ENCODE measurements at places on chromosomes 3 and 15.

DNA sequence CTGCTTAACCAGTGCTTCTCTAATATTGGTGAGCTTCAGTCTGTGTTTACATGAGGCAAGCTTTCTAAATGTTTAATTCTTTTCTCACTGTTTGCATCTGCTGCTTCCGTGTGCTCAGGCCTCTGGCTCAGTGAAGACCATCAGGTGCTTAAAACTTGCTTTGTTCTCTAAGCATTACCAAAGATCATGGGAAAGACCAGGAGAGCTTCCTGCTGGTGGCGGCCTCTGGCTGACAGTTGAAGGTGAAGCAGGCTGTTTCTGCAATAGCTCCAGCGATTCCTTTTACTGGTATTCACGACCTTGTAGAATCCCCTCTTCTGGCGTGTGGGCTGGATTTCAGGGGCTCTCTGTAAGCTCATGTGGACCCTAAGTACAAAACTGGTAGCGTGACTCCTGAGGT lies 45.1 kb downstream of the EDEM1 start:
- no peak for DNase-seq

DNA sequence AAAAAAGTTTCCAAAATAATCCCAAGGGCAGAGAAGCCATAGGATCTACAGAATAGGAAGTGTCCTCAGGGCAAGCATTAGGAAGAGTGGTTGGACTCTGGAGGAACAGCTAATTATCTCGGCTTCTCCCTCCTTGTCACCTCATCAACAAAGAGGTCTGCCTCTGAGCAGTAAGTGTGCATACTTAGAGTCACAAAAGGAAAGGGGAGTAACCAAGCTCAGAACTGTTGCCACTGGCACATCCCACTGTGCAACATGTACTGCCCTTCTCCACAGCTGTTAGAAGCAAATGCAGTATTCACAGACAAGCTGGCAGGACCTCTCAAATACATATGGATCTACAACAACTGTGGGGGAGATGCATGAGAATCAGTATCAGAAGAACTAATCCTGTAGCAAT lies 31.5 kb downstream of the NGLY1 start:
- DNase-seq: no peak

DNA sequence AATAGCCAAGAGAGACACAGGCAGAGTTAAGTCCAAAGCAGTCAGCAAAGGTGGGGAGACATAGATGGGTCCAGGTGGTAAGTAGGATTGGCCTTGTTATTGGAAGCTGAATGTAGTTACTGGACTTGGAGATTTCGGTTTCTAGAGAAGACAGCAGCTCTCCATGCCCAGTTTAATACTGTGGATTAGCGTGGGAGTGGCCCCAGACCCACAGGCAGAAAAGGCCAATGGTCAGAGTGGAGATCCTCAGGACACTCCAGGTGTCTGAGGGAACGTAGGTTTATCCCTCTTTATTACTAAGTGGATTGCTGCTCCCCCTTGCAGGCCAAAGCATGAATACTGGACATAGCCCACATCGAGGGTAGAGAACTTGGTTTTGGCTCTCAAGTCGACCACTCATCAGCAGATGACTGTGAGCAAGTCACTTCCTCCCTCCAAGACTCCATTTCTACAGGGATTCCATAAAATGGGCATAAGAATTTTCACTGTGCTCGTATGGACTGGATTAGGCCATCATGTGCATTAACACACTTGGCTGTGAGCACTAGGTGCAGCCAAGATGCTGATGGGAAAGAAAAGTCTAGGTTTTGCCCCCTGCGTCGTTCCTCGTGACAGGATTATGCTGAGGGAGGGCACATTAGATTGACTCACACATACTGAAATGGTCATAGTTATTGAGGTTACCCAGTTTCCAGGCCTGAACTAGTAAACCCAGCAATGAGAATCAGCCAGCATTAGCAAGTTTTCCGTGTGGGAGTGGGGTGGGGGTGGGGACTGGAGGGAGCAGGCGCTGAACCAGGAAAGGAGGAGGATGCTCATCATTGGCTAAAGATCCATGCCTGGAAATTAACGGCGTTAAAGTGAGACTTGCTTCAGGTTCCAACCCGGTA lies 225.2 kb upstream of the TPRG1 start:
- no peak for DNase-seq

- no peak for DNase-seq
Measured at GRCh38 chr15:100661156-100661555, 58.8 kb downstream of the ASB7 start.

DNA sequence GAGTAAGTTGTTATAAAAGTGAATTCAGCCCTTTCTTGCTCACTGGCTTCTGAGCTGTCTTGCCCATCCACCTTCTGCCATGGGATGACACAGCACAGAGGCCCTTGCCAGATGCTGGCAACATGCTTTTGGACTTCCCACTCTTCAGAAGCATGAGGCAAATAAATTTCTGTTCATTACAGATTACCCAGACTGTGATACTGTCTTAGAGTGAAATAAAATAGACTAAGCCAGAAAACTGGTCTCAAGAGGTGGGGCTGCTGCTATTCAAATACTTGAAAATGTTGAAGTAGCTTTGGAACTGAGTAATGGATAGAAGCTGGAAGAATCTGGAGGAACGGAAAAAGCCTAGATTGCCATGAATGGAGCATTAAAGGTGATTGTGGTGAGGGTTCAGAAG lies 170.4 kb downstream of the ZMAT3 start:
- no peak for DNase-seq

DNA sequence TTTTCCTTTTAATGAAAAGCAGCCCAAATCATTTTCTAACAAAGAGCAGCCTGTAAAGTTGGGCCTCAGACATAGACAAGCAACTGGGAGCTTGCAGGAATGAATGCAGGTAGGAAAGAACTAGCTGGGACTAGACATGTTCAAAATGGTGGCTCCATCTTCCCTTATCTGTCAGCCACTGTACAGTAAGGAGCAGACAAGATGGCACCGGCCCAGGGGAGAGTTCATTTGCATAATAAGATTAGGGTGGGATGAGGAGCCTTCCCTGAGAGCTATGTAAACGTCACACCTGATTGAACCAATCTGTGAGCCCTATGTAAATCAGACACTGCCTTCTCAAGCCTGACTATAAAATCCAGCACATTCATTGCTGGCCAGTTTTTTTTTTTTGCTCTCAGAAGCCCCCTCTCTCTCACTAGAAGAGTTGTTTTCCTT lies 59.7 kb upstream of the GK5 start:
- no peak for DNase-seq

GRCh38 chr15:90496791-90497190 lies 32.9 kb upstream of the CRTC3 start:
- DNase-seq: no peak

DNA sequence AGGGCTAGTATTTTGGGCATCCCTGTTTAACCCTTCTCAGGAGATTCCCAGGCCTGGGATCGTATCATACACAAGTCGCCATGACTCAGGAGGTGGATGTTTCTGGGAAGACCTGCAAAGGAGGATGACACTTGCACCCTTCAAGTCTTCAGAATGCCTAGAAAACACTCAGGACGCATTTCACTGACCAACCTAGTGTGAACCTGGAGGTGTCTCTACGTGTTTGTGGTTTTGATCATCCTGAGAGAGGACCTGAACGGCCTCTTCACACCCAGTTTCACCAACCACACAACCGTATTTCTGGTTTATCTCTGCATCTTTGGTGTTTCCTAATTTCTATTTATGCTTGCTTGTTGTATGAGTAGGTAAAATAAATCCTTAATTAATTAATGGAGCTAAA lies 2.8 kb upstream of the CLDND1 start:
- DNase-seq: no peak

DNA sequence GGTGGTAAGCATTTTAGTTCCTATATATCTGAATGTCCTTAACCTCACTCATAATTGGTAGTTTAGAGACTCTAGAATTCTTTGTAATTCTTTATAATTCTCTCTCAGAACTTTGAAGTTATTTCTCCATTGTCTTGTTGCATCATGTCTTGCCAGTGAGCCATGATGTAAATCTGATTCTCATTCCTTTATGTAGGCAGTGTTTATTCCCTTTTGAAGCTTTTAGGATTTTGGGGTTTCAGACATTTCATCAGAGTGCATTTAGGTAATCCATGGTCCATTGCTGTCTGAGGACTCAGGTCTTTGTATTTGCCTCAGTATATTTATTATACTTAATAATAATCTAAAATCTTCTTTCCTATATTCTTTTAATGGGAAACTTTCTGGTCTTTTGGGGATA lies 20.6 kb downstream of the CMC1 start:
- DNase-seq: no peak

- DNase-seq: no peak
Measured at GRCh38 chr3:25527336-25527735, 99.3 kb downstream of the RARB start.

- DNase-seq: no peak
Measured at GRCh38 chr15:38690216-38690615, 125.6 kb upstream of the RASGRP1 start.

GRCh38 chr15:40283615-40284300 lies 894 bp upstream of the ANKRD63 start:
- no peak for DNase-seq

GRCh38 chr15:31262143-31262530 lies 64.5 kb upstream of the KLF13 start:
- no peak for DNase-seq

DNA sequence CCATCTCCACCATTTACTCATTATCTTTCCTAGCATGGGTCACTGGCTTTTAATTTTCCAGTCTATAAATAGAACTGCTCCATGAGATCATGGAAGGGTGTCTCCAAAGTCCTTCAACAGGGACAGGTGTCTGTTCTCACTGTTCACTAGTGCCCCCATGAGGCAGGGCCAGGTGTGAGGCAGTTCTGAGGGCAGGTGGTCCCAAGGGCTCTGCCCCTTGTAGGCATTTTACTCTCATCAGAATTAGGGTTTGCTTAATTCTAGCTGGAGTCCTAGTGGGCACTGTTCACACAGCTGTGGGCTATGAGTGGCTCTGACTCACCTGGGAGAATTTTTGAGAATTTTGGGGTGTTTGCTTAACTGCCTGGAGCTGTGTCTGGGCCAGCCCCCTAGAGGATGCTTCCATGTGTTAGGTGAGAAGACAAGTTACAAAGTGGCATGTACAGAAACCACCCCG lies 248.0 kb upstream of the LYSMD4 start:
- no peak for DNase-seq

DNA sequence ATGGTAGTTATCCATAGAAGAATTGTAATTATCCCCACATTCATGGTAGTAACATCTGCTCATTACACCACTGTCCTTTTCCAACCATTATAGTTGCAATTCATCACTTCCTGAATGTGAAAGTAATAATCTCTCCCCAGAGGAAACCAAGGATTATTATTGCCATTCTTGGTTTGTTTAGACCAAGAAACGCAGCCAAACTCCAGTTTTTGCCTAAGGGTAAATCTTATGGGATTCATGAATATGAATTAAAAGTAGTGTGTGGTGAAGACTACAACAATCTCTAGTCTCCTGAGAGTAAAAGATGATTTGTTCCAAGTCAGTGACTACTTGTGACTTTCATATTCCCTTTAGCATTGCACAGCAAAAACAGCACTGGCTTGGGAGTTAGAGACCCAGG lies 45.7 kb upstream of the ABI3BP start:
- no peak for DNase-seq

DNA sequence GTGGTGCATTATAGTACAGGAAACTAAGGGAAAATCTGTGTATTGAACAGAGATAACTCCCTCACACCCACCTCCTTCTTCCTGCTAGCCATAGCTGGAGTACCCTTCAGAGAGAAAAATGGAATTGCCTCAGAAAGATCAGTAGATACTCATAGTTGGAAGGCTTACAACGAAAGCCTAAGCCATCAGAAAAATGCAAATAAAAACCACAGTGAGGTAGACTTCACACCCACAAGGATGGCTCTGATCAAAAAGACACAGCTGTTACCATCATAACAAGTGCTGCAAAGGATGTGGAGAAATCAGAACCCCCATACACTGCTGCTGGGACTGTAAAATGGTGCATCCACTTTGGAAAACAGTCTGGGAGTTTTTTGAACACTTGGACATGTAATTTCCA lies 7.4 kb upstream of the DLG1 start:
- no peak for DNase-seq

GRCh38 chr15:60715859-60716258 lies 236.9 kb upstream of the ICE2 start:
- no peak for DNase-seq

DNA sequence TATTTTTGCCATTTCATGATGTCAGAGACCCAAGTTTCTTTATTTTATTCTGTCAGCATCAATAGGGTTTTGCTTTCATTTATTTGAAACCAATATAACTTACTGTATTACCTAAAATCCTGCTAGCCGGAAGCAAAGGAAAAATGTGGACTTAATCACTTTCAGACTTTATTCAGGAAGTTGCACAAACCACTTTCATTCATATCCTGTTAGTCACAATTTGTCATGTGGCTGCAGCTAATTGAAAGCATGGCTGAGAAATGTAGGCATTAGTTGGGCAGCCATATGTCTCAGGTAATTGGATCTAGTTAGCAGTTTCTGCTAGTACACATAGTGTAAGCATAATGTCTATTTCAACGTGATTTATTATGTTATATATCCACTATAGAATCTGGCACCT lies 462.3 kb upstream of the SGO1 start:
- DNase-seq: no peak

GRCh38 chr3:106678657-106679390 lies 698.4 kb upstream of the CCDC54 start:
- no peak for DNase-seq

GRCh38 chr15:25501828-25502446 lies 63.1 kb upstream of the UBE3A start:
- DNase-seq: no peak

GRCh38 chr3:184583578-184584451 lies 22.2 kb downstream of the EPHB3 start:
- DNase-seq: peak; percentile 70

- no peak for DNase-seq
Measured at GRCh38 chr3:108503722-108504121, 6.7 kb downstream of the MYH15 start.

- no peak for DNase-seq
Measured at GRCh38 chr3:13004376-13004775, 68.9 kb downstream of the IQSEC1 start.

GRCh38 chr3:87436781-87437543 lies 160.6 kb upstream of the POU1F1 start:
- DNase-seq: no peak

DNA sequence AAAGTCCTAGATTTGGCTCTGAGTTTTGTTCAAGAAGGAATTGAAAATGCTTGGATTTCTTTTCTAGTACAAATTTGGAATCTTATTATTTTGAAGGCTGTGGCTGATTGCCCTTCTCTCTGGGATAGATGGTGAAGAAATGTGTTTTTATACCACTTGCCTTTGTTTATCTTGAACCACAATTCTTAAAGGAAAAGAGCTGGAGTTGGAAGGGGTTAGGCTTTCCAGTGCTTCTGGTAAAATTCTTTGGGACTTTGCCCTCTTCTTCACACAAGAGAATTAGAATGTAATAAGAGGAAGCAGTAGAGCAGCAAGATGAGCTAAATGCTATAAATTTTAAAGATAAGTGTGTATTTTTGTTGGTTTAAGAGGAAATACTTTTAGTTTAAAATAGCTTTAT lies 65.8 kb downstream of the COL6A5 start:
- no peak for DNase-seq

GRCh38 chr3:51354731-51355615 lies 30.1 kb upstream of the MANF start:
- DNase-seq: no peak

All from anterior cingulate cortex (tissue), 58 donors.